T-helper 2 cell (primary cell): ENCODE measurements at places on chromosomes 11 and 22.

DNA sequence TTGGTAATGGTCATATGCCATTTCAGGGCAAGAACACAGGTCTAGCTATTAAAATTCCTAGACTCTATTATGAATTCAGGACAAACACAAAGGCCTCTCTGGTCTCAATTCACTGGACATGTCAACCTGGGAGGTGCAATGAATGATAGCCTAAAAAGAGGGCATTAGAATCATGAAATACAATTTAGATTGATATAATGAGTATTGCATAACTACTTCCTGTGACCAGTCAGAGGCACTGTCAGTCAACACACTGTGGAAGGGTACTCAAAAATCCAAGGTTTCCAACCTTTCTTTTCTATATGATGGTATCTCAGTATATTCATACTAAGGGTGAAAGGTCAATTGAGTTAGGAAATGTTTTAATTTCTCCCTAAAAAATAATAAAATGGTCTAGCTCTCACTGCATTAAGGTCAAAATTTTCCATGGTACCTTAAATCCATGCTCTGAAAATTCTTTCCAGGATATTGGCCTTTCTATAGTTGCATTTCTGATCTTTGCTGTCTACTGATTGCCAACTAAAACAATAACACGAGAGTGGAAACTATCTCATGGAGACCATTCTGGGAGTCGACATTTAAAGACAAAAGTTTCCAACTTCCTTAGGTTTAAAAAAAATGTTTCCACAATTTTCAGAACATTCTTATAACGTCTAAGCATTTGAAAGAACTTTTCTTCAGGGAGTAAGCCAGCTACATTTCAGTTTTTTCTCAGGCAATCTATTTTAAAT is 81.7 kb upstream of the APOA1 start:
- DNase-seq = no peak

DNA sequence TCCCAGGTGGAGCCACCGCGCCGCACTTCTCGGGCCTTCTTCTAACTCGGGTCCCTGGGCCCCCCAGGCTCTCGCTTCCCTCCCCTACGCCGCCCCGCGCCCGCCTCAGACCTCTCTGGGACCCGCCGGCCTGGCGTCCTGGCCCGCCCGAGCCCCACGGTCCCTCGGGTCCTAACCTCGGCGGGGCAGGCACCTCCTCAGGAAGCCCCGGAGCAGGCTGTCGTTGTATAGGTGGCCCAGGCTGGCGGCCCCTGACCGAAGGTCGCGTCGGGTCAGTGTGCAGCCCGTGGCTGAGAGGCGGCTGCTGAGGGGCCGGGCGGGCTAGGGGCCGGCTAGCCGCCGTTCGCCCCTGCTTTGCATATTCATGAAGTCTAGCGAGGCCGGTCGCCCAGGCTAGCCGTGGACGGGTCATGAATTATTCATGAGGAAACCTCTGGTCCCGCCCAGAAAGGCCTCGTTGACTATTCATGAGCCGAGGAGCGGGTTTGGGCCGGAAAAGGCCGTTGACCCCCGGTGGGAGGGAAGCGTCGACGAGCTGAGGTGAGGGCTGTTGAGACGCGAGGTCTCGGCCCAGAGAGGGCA is at the start of gene HORMAD2:
HORMAD2 (plus strand) TSS at position 513 of the 582 bp plus-strand sequence. CDS start 13,489 bp downstream, outside the sequence.
- no peak for DNase-seq

GRCh38 chr11:113167599-113167998 is 146.8 kb upstream of the TTC12 start:
- DNase-seq = no peak

- no peak for DNase-seq
These were observed 501.8 kb upstream of the TENM4 start for GRCh38 chr11:79942646-79943045.

DNA sequence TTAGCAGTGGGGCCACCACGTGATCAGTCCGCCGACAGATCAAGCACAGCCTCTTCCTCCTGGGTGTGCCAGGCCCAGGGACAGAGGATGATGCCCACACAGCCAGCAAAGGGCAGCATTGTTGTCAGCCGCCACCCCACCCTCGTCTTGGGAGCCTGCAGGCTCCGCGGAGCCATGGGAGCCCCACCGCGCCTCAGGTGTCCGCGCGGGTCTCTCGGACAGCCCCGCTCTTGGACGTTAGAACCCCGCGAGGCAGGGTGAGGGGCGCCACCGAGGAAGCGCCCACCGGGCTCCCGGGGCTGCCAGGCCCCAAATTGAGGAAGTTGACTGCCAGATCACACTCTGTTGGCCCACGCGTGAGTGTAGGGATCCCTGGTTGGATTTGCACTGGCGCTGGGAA is 83.9 kb upstream of the MS4A8 start:
- DNase-seq = no peak

GRCh38 chr11:86931548-86932258 is 23.5 kb downstream of the FZD4 start:
- DNase-seq = no peak

- no peak for DNase-seq
These were observed 550.7 kb downstream of the ETS1 start for GRCh38 chr11:128036556-128037093.

DNA sequence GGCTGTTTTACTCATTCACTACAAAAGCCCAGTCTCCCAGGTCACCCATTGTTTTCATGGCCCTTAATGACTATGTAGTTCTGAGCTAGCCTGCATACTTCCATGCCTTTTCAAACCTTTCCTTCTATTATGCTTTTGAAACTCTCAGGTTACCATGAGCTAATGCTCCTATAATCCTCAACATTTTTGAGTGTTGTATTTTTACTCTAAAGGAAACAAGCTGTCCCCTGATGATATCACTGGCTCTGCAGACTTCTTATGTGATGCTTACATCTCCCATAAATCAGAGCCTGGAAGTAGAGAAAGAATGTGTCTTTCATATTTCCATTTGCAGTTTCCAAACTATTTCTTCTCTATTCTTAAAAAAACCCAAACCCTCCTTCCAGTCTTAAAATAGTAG is 159.0 kb upstream of the RAG2 start:
- DNase-seq = no peak

DNA sequence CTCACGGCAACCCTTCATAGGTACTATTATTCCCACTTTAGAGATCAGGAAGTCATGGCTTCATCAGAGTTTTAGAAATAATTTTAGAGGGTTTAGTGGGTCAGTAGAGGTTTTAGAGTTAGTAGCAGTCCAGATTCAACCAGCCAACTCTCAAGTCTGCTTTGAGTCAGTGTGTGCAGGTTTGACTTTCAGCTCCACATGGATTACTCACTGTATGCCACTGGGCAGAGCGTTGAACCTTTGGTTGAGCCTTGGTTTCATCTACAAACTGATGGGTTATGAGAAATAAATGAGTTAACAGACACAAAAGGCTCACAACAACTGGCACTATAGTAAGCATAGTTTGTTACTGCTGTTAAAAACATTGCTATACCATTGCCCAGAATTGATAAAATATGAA is 19.0 kb upstream of the TP53AIP1 start:
- DNase-seq = no peak

DNA sequence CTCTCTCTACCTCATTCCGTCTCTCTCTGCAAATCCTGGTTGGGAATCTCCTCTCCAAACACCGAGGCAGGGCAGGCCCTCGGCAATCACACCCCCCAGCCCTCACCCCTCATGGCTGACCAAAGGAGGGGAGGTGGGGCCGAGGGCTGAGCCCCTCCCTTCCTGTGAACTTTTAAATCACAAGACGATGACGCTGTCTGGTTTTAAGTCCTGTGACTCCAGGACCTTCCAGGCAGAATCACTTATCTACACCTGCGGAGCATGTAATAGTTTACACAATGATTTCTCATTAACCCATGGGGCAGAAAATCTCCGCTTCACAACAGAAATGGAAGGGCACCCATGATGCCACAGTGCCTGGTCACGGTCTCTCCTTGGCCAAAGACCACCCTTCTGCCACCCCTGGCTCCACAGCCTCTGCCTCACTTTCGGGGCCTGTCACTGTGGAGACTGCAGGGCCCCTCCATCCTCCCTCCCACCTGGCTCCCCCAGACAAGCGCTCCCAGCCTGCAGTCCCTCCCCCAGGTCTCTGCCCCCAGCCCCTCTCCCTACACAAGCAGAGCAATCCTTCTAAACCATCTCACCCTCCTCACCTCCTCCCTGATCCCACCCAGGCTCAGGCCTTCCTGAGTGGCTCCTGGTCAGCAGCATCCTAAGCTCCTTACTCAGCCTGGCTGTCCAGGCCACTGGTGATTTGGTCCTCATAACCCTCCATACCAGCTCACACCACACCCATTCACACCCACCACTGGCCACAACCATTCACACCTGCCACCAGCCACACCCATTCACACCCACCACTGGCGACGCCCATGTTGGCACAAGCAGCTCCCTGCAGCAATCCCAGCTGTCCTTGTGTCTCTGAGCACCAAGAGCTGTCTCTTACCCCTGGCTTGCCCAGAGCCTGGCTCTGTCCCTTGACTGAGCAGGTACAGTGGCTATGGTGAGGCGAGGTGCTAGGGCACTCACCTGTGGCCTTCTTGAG is 30.7 kb upstream of the ARFGAP3 start:
- DNase-seq = no peak

DNA sequence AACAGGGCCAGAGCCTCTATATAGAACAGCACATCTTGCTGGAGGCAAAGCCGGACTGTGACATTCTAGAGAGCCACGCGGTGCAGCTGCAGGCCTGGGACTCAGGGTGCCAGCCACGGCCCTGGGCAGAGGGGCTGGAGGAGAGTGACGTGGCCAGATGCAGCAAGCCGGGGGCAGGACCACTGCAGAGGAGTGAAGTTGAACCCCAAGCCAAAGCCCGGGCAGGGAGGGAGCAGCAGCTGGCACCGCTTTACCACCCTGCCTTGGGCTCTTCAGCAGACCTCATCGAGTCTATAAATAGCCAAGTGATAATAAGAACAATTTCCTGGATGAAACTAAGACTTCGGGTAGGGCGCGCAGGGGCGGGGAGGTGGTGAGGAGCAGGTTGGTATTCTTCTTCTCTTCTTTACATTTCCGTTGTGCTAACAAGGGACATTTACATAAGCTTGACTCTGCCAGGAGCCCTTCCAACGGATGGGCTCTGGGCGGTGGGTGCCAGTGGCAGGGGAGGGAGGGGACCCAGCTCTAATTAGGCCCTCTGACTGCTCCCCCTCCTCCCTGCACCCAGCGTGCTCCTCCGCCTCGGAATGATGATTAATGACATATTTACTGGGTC is 110.2 kb downstream of the ST3GAL4 start:
- DNase-seq = no peak

DNA sequence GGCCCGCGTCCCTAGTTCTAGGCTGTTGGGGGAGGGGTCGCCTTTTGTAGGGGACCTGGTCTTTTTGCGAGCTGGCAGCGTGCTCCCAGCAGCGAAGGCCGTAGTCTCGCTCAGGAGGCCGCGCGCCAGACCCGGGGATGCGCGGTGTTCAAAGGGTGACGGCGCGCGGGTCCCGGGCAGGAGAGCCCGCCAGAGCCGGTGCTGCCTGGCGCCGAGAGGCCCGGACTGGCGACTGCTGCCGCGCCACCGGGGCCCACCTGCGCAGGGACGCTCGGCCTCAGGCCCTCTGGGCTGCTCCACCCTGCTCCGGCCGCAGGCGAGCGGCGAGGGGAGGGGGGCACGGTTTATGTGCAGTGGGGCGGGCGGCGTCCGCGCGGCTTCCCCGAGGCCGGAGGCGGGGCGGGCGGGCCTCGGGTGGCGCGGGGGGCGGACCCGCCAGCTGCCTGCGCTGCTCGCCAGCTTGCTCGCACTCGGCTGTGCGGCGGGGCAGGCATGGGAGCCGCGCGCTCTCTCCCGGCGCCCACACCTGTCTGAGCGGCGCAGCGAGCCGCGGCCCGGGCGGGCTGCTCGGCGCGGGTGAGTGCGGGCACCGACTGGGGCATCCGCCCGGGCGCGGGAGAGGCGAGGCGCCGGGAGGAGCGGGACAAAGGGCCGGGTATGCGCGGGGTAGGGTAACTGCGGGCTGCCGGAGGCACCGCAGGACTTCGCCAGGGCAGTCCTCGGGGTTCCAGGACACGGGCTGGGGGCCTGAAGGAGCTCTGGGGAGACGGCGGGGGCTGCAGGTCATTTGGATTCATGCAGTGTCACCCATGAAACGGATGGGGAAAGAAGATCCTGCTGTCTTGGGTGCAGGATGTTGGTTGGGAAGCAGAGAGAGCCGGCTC is at the start of gene PRSS23:
PRSS23 (plus strand) TSS at position 467 of the 884 bp plus-strand sequence. CDS start 7,102 bp downstream, outside the sequence.
- no peak for DNase-seq

- no peak for DNase-seq
These were observed 1.4 kb downstream of the CDKN1C start for GRCh38 chr11:2883979-2884815.

- no peak for DNase-seq
These were observed 496.4 kb upstream of the LRRC4C start for GRCh38 chr11:41955635-41956400.

DNA sequence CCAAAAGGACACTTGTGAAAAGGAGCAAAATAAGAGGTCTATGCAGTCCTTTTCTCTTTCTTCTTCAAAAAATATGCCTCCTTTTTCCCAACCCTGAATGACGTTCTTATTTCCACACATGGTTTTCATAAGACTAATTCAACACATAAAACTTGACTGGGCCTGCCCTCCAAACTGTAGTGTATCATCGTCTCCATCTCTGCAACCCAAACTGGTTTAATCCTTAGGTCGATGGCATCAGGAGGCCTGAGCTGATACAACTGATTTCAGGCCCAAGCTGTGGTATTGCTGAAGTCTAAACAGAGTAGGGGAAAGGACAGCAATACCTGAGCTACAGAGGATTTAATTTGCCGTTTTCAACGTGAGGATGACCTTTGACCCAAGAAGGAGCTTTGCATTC is 130.0 kb upstream of the MTNR1B start:
- DNase-seq = no peak

- no peak for DNase-seq
These were observed 157.4 kb downstream of the DSCAML1 start for GRCh38 chr11:117639601-117640000.

- DNase-seq = no peak
These were observed 28.2 kb upstream of the MGAT3 start for GRCh38 chr22:39428597-39429071.

DNA sequence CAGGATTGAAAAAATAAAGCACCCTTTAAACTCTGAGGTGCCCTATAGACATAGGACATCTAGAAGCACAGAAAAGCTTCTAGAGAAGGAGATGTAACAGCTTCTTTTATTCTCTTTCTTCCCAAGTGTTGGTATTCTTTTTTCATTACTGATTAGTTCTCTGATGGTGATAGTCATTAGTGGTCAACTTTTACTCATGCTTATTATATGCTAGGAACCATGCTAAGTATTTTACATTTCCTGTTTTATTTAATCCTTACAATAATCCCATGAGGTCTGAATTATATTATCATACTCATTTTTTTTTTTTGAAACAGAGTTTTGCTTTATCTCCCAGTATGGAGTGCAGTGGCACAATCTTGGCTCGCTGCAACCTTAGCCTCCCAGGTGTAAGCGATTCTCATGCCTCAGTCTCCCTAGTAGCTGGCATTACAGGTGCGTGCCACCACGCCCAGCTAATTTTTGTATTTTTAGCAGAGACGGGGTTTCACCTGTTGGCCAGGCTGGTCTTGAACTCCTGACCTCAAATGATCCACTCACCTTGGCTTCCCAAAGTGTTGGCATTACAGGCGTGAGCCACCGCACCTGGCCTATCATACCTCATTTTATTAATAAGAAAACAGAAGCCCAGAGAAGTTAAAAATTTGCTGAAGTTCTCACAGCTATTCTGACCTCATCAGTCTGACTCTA is 3.0 kb downstream of the C11orf52 start:
- no peak for DNase-seq
